Activated naive CD4-positive, alpha-beta T cell treated with anti-CD3 and anti-CD28 coated beads, Interleukin-2, amount 50 U/mL, for 72 hours (primary cell): ENCODE measurements at places on chromosomes 2 and 18. TPM values are rescaled to one million over a fixed set of nuclear protein-coding genes. Genes with fewer than 3 reads are reported as not detected.

CD28 gene
- 191 TPM for total RNA-seq

CYP20A1 gene
- total RNA-seq, result 13.2 TPM

MBD5 gene
- 37.7 TPM for total RNA-seq

REG1A gene
- not detected for total RNA-seq

CRYGD gene
- total RNA-seq, result not detected

GALNT5 gene
- total RNA-seq, result not detected

- no peak for DNase-seq
Observed at GRCh38 chr2:23567161-23567756, 182.3 kb downstream of the KLHL29 start.

GRCh38 chr2:74010087-74010541 lies 25.4 kb downstream of the TET3 start:
- no peak for DNase-seq

DNA sequence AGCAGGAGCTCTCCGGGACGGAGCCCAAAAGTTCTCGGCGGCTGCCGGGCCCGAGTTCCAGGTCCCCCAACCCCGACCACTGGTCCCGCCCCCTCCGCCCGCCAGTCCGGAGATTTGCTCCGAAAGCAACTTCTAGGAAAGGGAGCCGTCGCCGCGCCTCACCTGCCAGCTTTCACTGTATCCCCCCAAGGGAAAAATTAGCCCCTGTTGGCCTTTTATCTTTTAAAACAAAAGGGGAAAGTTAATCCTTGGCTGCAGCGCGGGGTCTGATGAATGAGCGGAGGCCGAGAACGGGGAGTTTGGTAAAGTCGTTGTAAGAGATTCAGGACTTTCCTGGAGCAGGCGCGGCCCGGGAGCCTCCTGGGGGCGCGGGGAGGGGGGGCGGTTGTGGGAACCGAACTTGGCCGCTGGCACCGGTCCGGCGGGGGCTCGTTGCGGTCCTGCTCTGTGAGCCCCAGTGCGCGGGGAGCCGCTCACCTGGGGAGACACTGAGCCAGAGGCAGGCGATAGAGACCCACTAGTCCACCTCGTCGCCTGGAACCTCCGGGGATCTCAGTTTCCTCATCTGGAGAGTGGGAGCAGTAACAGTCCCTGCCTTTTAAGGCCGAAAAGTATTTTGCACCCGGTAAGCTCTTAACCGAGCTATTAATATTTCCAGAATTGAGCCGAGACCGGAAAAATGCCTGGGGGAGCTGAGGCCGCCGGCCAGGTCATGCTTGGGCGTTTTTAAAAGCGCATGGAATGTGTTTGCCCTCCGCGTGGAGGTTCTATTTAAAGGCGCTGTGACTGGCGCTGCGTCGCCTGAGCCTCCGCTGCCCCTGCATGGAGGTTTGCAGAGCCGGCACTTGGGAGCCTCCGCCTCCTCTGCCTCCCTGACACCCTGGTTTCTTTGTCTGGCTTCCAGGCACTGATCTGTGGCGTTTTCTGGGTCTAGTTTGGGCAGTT lies 1.1 kb downstream of the EFHD1 start:
- no peak for DNase-seq

GRCh38 chr2:12824351-12824777 lies 107.6 kb downstream of the TRIB2 start:
- DNase-seq, result no peak

GRCh38 chr2:120735746-120736170 lies at the start of gene GLI2:
TSS of gene GLI2 (plus strand) at chr2:120735868. CDS start at chr2:120797321, 61,453 bp downstream.
- no peak for DNase-seq

GRCh38 chr2:150371044-150371818 lies 116.2 kb downstream of the RND3 start:
- DNase-seq, result no peak

DNA sequence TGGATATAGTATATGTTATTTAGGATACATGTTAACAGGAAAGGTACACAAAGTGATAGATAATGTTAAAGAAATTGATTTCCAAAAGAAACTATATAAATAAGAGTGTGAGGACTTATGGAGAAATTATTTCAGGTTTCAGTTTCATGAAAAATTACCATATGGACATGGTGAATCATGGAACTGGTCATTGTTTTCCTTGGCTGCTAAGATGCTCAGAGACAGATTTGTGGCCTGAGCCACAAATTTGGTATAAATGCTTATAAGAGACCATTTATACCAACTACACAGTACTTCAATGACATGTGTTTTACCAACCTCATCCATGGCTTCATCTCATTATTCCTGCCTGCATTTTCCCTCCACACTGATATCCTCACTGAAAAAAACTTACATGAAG lies 188.1 kb downstream of the FMNL2 start:
- DNase-seq, result no peak

DNA sequence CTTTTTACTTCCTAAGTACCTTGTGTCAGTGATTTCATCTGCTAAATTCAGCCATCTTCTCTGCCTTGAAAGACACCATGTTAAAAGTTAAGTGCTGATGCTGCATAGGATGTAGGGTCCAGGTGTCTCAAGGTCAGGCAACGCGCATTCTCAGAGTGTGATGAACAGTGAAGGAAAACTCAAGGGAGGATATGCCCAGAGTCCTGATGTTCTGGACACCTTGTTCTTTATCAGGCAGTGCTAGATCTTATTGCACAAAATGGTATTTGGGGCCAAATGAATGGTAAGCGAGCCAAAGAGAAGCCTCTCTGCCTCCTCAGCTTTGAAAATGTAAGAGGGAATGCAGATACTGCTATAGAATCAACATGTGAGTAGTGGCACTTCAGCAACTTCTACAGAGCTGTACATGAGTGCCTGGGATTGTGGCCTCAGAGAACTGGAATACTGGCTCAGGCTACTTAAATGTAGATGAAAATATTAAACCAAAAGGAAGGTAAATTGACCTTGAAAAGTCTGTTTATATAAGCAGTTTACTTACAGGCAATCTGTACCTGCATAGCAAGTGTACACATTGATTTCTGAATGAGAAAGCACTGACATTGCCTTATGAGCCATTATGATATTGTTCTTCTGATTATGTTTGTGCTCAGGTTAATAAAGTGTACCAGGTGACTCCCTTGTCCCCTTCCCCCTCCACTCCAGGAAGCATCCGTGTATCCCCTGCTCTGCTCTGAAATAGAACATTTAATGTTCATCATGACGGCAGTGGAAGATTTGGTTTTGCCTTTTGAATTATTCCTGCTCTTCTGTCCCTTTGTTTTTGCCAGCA lies 86.7 kb upstream of the RANBP2 start:
- no peak for DNase-seq

DNA sequence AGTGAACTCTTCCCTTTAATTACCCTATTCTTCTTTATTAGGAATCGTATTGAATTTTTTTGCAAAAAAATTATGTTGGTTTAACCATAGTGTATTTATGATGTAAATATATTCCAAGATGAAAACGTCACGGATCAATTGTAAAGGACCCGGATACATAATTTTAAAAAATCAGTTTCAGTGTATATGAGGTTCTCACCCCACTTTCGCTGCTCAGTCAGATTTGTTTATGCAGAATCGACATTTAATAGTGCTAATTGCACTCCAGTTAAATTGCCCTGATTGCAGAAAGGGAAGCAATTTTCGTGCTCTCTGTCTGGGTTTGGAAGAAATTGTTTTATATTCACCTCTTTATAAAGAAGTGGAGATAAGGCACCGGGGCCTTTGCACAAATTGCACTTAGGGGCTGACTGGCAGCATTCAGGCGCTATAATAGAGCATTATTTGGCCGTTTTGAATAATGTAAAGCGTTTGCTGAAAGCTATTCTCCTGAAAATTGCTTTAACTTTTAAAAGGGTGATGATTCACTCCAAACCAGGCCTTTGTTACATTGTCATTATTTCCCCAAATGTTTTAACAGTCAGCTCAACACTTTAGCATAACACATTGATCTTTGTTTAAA lies 3.0 kb upstream of the SP9 start:
- no peak for DNase-seq

DNA sequence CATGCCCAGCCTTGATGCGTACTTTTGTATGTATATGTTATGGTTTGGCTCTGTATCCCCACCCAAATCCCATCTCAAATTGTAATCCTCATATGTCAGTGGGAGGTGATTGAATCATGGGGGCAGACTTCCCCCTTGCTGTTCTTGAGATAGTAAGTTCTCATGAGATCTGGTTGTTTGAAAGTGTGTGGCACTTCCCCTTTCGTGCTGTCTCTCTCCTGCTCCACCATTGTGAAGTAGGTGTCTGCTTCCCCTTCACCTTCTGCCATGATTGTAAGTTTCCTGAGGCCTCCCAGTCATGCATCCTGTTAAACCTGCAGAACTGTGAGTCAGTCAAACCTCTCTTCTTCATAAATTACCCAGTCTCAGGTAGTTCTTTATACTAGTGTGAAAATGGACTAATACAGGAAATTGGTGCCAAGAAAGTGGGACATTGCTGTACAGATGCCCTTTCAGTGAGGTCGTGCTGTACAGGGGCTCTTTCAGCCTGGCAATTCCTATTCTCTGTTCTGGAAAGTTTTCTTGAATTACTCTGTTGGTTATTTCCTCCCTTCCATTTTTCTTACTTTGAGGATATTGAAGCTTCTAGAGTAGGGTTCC lies 38.2 kb downstream of the KCMF1 start:
- no peak for DNase-seq

DNA sequence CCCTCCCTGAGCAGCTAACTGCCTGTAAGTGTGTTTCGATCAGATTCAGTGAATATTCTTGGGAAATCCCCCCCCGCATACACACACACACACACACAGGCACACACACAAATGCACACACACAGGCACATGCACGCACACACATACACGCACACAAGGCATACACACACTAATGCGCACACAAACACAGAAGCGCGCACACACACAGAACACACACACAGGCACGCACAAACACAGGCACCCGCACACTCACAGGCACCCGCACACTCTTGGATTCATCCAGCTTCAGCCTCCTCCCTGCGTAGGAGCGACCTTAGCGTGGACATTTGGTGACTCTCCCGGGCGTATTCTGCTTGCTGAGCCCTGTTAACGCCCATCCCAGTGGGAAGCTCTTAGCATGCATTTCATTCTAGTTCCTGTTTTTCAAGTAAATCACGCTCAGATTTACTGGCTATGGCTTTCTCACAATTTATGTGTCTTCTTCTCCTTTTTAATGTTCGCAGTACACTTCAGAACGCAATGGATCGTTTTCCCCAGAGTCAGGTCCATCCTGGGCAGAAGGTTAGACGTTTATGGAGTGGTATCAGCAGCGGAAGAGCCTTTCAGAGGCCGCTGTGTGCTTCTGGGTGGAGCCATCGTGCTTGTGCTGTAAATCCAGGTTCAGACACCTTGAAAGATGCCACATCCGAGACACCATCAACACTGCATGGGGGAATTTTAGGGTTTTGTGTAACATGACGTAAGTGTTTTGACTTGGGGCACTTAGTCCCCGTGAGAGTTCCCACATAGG lies 656.6 kb downstream of the GALR1 start:
- DNase-seq, result no peak

DNA sequence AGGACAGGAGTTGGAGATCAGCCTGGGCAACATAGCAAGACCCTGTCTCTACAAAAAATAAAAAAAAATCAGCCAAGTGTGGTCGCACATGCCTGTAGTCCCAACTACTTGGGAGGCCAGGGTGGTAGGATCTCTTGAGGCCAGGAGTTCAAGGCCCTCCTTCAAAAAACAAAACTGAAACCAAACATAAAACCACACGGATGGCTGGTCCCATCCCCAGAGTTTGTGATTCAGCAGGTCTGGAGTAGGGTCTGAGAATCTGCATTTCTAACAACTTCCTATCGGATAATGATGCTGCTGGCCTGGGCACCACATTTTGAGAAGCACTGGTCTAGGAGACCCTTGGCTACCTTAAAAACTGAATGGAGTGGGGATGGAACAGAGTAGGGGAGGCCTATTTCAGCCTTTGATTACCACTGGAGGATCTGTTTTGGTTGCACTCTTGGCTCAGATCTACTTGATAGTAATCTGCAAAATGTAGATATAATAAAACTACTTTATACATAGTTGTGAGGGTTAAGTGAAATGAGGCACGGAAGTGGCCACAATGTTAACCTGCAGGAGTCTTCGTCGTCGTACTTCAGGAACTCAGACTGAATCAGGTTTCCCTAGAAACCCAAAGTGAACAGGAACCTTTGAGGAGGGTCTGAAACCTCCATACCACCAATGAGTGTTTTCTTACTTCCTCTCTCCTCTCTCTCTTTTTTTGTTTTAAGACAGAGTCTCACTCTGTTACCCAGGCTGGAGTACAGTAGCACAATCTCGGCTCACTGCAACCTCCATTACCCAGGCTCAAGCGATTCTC lies 25.5 kb upstream of the NFE2L2 start:
- no peak for DNase-seq

- DNase-seq, result no peak
Observed at GRCh38 chr18:26255695-26256622, 29.7 kb downstream of the TAF4B start.

DNA sequence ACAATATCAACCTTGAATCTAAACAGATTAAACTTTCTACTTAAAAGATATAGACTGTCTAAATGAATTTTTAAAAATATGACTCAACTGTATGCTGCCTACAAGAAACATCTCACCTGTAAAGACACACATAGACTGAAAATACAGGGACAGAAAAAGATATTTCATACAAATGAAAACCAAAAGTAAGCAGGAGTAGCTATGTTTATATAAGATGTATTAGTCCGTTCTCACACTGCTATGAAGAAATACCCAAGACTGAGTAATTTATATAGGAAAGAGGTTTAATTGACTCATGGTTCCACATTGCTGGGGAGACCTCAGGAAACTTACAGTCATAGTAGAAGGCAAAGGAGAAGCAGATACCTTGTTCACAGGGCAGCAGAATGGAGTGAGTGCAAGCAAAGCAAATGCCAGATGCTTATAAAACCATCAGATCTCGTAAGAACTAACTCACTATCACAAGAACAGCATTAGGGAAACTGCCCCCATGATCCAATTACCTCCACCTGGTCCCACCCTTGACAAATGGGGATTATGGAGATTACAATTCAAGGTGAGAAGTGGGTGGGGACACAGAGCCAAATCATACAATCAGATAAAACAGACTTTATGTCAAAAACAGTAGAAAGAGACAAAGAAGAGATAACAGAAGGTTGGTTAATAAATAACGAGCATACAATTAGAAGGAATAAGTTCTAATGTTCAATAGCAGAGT lies 214.4 kb upstream of the SLC39A10 start:
- no peak for DNase-seq

DNA sequence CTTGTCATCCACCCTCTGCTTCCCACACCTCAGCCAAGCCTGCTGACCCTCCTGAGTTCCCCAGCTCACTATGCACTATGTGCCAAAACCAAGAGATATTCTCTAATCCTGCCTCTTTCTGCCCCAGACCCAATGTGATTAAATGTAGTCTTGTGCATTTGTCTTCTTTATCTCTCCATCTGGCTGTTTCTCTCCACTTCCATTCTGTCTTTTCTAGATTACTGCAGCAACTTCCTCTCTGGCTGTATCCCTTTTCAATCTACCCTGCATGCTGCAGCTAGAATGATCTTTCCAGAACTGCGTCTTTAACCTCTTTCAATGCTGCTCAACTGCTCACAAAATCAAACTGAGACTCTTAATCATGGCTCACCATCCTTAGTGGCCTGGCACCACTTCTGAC lies 164.1 kb downstream of the GALNT14 start:
- DNase-seq, result no peak
